Subcutaneous adipose tissue (tissue), 4 donors: ENCODE measurements at places on chromosomes 1 and 21. TPM values are rescaled to one million over a fixed set of nuclear protein-coding genes. Genes with fewer than 3 reads are reported as not detected.

SPRR2A gene
- total RNA-seq: not detected

TRIM45 gene
- total RNA-seq: 0.82 TPM

SZRD1 gene
- total RNA-seq: 55.5 TPM

STRIP1 gene
- 31.0 TPM for total RNA-seq

TDRD10 gene
- total RNA-seq: 3.7 TPM

SPRR1A gene
- not detected for total RNA-seq

C1orf146 gene
- total RNA-seq: not detected

MAD2L2 gene
- 30.2 TPM for total RNA-seq

KDF1 gene
- not detected for total RNA-seq

FALEC gene
- total RNA-seq: not detected

OLFM3 gene
- not detected for total RNA-seq

KCNJ6 gene
- not detected for total RNA-seq

MSH4 gene
- total RNA-seq: 0.34 TPM

AXDND1 gene
- total RNA-seq: not detected

FAM72C gene
- not detected for total RNA-seq

SERTAD4 gene
- 3.8 TPM for total RNA-seq

GPR37L1 gene
- not detected for total RNA-seq

A3GALT2 gene
- total RNA-seq: not detected

CD1E gene
- total RNA-seq: 0.88 TPM

TMEM82 gene
- not detected for total RNA-seq

ASCL5 gene
- not detected for total RNA-seq

S100A5 gene
- not detected for total RNA-seq

ZBED6 gene
- 18.9 TPM for total RNA-seq

TENT5C gene
- 1.0 TPM for total RNA-seq

SLC66A1 gene
- 11.7 TPM for total RNA-seq

OR14K1 gene
- not detected for total RNA-seq

TEDDM1 gene
- not detected for total RNA-seq

CTSE gene
- not detected for total RNA-seq

IGSF21 gene
- not detected for total RNA-seq

LCE1F gene
- not detected for total RNA-seq

S100A7A gene
- total RNA-seq: not detected

FCRLA gene
- total RNA-seq: not detected

CD1B gene
- 1.9 TPM for total RNA-seq

EVA1C gene
- total RNA-seq: 27.4 TPM

PDZK1 gene
- not detected for total RNA-seq

AADACL3 gene
- total RNA-seq: 0.16 TPM

USH2A gene
- total RNA-seq: not detected

TRIM67 gene
- total RNA-seq: 1.3 TPM

C1orf226 gene
- total RNA-seq: 13.4 TPM

KRTAP10-11 gene
- total RNA-seq: not detected

NIBAN1 gene
- total RNA-seq: 12.1 TPM

TMIGD3 gene
- 9.9 TPM for total RNA-seq

LY9 gene
- not detected for total RNA-seq

CRABP2 gene
- 16.5 TPM for total RNA-seq

GBP7 gene
- total RNA-seq: not detected

TMEM79 gene
- 2.2 TPM for total RNA-seq

ARHGAP29 gene
- 62.3 TPM for total RNA-seq

ODF2L gene
- total RNA-seq: 140 TPM

AGT gene
- 2.3 TPM for total RNA-seq

C1QA gene
- total RNA-seq: 794 TPM
